GM23248 (cell line): ENCODE measurements at places on chromosomes 6 and 20. TPM values are rescaled to one million over a fixed set of nuclear protein-coding genes. Genes with fewer than 3 reads are reported as not detected.
A peak's percentile ranks its signal among the peaks of the same experiment; 100 is the strongest.

BPI gene
- not detected in 2 replicates for total RNA-seq

GRCh38 chr20:44401770-44402390 lies 46.4 kb downstream of the HNF4A start:
- peaks cover 8% of the 10 kb centered on the region for H3K27me3 ChIP-seq
- no peaks in the 10 kb centered on the region for H3K36me3 ChIP-seq
- peaks cover 8% of the 10 kb centered on the region; the same call in 1 of the 2 replicates for H3K4me1 ChIP-seq
- no peak overlapping the region for H3K4me3 ChIP-seq

DNA sequence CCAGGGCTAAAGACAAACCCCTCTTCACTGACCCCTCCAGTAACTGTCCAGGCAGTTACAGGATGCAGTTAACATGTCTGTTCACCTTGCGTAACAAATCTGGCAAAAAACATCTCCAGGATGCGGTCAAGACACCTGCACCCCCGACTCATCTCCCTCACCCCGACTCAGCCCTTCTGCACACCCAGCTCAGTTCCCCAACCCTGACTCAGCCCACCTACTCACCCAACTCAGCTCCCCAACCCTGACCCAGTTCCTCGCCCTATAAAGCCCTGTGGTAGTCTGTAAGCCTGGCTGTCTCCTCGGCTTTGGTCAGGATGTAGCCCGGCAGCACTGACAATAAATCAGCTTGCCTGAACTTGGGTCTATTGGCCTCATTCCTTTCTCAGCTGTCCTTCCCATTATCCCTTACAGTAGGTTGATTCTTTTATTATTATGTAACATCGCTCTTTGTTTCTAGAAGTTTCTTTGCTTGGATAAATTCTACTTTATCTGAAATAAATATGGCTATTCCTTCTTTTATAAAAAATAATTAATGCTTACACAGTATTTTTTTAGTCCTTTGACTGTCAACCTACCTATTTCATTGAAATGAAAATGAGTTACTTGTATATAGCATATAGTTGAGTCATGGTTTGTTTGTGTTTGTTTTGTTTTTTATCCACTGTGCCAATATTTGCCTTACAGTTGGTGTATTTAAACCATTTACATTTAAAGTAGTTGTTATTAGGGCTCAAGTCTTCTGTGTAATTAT lies 12.9 kb upstream of the ADTRP start:
- no peaks in the 10 kb centered on the region for H3K27me3 ChIP-seq
- no peaks in the 10 kb centered on the region for H3K36me3 ChIP-seq
- peaks cover 13% of the 10 kb centered on the region; the same call in 1 of the 2 replicates for H3K4me1 ChIP-seq
- H3K4me3 ChIP-seq: no peak overlapping the region

DNA sequence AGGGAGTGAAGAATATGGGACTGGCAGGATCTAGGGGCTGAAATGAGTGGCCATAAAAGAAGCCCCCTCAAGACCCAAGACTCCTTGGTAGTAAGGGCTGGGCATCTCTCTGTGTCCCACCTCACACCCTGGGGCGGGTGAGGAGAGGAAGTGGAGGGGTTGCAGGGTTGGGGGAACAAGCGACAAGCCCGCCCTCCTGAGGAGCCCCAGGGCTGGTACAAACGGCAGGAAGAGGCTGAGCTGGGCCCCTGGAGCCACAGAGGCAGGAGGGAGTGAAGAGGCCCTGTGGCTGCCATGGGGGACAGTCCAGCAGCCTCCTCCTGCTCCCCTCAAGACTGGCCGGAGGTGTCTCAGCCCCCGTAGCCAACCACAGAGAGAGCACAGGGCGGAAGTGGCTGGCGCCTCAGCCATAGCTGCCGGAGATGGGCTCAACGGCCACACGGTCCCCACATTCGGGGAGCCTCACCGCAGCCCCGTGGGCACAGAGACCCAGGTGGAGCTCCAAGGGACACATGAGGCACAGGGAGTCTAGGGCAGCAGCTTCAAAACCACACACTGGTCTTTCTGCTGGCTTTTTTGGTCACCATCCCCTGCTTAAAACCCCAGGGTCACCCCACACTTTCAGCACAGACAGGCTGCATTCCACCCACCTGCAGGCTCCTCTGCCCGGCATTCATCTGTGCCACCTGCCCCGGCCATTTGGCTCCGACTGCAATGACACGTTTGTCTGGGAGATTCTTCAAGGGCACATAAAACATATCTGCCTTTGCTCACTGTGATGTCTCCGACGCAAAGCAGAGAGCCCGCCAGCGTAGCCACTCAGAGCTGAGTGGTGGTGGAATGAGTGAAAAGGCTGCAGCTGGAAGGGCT lies 524 bp downstream of the C20orf203 start:
- H3K4me3 ChIP-seq: no peak overlapping the region
- H3K27me3 ChIP-seq: no peaks in the 10 kb centered on the region
- no peak overlapping the region for H3K27ac ChIP-seq

DNA sequence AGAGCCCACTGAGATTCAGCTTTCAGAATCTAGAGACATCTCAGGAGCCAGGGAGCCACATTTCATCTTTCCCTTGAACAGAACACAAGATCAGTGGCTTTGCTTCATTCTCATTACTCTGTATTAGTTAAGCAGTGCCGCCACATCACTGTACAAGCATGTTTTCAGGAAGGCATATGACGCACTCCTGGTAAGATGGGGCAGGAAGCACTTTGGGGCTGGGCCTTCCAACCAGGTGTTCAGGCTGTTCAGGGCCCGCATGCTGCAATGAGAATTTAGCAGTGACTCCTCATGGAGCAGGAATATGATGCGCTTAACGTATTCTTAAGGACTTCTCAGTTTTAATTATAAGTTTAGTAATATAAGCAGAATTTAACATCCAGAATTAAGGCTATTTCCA lies 29.7 kb upstream of the GNRH2 start:
- no peaks in the 10 kb centered on the region for H3K27me3 ChIP-seq
- no peak overlapping the region for H3K4me3 ChIP-seq
- H3K4me1 ChIP-seq: peaks cover 7% of the 10 kb centered on the region
- no peak for DNase-seq
- H3K27ac ChIP-seq: no peak overlapping the region

GRCh38 chr6:133555685-133556084 lies 314.5 kb downstream of the EYA4 start:
- H3K27me3 ChIP-seq: peaks cover 5% of the 10 kb centered on the region
- H3K27ac ChIP-seq: no peak overlapping the region
- H3K4me3 ChIP-seq: no peak overlapping the region
- H3K4me1 ChIP-seq: peaks cover 17% of the 10 kb centered on the region

AARS2 gene
- 14.4 and 14.7 TPM in 2 replicates for total RNA-seq

GRCh38 chr6:72589096-72589495 lies 32.8 kb upstream of the KCNQ5 start:
- H3K27ac ChIP-seq: no peak overlapping the region
- peaks cover 4% of the 10 kb centered on the region; the same call in 1 of the 2 replicates for H3K4me1 ChIP-seq
- no peaks in the 10 kb centered on the region for H3K36me3 ChIP-seq
- DNase-seq: no peak

DNA sequence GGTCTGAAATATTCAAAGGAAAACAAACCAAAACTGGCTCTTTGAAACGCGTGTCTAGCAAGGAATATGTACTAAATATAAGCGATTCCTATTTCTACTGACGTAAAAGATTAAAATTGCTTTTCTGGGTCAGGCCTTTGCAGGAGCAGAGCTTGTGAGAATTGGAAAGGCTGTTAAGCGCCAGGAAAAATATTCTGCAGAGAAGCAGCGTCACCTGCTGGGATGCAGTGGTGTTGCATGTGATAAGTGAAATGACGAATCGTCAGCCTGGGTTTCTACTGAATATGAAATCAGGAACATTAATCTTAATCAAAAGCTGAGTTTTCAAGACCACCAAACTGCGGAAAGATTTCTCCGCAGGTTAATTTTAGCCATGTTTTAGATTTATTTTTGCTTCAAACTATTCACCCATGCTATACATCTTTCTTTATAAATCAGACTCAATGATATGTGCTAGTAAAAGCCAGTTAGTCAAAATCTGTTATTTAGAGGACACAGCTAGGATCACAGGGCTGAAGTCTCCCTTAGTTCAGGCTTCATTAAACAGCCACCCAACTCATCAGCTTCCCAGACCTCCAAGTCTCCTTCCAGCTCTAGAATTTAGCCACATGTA lies 67.4 kb downstream of the ALDH8A1 start:
- H3K27ac ChIP-seq: no peak overlapping the region
- no peak overlapping the region for H3K4me3 ChIP-seq
- peak; percentile 73 for DNase-seq

TP53TG5 gene
- not detected in 2 replicates for total RNA-seq

SCAF8 gene
- total RNA-seq: 22.3 and 39.2 TPM in 2 replicates

GRCh38 chr20:35954907-35955251 lies 577 bp upstream of the SCAND1 start:
- peak overlapping the region; percentile 87 for H3K27ac ChIP-seq
- peak overlapping the region; percentile 83 for H3K4me3 ChIP-seq
- peaks cover 18% of the 10 kb centered on the region for H3K4me1 ChIP-seq
- DNase-seq: peak; percentile 77
- H3K36me3 ChIP-seq: no peaks in the 10 kb centered on the region

GRCh38 chr6:4212588-4212987 lies 77.2 kb upstream of the ECI2 start:
- DNase-seq: no peak
- H3K4me1 ChIP-seq: no peaks in the 10 kb centered on the region
- no peaks in the 10 kb centered on the region for H3K27me3 ChIP-seq
- H3K36me3 ChIP-seq: no peaks in the 10 kb centered on the region
- no peak overlapping the region for H3K27ac ChIP-seq

BHLHE23 gene
- total RNA-seq: not detected in 2 replicates

CCN5 gene
- 24.5 and 47.3 TPM in 2 replicates for total RNA-seq

BANF2 gene
- total RNA-seq: not detected in 2 replicates

DNA sequence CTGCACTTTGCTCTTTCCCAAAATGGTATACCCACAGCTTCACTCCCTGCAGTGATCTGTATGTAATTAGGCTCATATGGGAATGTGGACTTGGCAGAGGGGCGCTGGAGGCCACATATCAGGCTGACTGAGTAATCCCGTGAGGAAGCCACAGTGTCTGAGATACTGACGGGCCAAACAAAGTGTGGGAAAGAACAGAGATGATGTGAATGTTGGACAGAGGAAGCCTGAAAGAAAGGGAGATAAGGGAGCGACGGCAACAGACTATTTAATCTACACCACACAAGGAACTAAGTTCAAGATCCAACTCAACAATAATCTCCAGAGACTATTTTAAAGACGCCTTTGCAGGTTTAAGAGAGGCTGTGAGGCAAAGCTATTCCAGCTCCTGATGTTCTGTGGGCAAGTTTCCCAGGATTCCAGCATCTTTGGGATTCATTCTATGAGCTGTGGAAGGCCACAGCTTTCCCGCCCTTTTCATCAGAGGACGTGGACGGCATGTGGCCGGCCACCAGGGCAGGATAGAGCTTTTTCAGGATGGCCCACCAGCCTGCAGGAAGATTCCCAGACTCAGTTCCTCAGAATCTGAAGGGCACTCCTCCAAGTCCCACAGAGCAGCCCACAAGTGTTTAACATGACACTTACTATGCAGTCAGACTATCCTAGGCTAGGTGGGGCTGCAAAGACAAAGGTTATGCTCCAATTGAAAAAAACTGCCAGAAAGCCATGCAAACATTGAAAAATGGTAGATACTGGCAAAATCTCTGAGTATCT lies 237.5 kb downstream of the ATXN1 start:
- H3K27me3 ChIP-seq: no peaks in the 10 kb centered on the region
- H3K4me1 ChIP-seq: peaks cover 12% of the 10 kb centered on the region
- peak overlapping the region; percentile 85 for H3K27ac ChIP-seq
- 0 out of 2 replicates have a peak overlapping the region, but pooled peaks have one; percentile 1 for H3K4me3 ChIP-seq

- peaks cover 12% of the 10 kb centered on the region; the same call in 1 of the 2 replicates for H3K4me1 ChIP-seq
- no peaks in the 10 kb centered on the region for H3K36me3 ChIP-seq
- no peak overlapping the region for H3K4me3 ChIP-seq
- no peaks in the 10 kb centered on the region for H3K27me3 ChIP-seq
Observed at GRCh38 chr20:61185181-61185580, 66.9 kb upstream of the CDH4 start.

- no peaks in the 10 kb centered on the region for H3K4me1 ChIP-seq
- no peaks in the 10 kb centered on the region for H3K27me3 ChIP-seq
- peak overlapping the region; percentile 86 for H3K4me3 ChIP-seq
- H3K27ac ChIP-seq: no peak overlapping the region
- H3K36me3 ChIP-seq: no peaks in the 10 kb centered on the region
- peak; percentile 40 for DNase-seq
Observed at GRCh38 chr6:162726947-162727321, 632 bp downstream of the PRKN start.

- peaks cover 9% of the 10 kb centered on the region; the same call in 1 of the 2 replicates for H3K4me1 ChIP-seq
- H3K36me3 ChIP-seq: no peaks in the 10 kb centered on the region
- no peaks in the 10 kb centered on the region for H3K27me3 ChIP-seq
- no peak overlapping the region for H3K27ac ChIP-seq
- H3K4me3 ChIP-seq: no peak overlapping the region
Observed at GRCh38 chr6:73455865-73456629, 4.0 kb upstream of the CGAS start.

- no peak overlapping the region for H3K27ac ChIP-seq
- H3K4me1 ChIP-seq: no peaks in the 10 kb centered on the region
- no peak for DNase-seq
Observed at GRCh38 chr6:57019434-57019833, 27.1 kb upstream of the KIAA1586 start.

CD83 gene
- total RNA-seq: 1.5 and 5.1 TPM in 2 replicates

DNA sequence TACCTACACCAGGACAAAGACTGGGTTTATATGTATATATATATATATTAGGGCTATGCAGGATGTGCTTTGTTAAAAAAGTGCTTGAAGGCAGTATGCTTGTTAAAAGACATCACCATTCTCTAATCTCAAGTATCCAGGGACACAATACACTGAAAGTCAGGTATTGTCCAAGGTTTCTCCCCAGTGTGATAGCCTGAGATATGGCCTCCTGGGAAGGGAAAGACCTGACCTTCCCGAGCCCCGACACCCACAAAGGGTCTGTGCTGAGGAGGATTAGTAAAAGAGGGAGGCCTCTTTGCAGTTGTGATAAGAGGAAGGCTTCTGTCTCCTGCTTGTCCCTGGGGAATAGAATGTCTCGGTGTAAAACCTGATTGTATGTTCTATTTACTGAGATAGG lies 156.9 kb downstream of the GPX5 start:
- H3K27ac ChIP-seq: no peak overlapping the region
- DNase-seq: no peak
- no peak overlapping the region for H3K4me3 ChIP-seq
- no peaks in the 10 kb centered on the region for H3K4me1 ChIP-seq

DNA sequence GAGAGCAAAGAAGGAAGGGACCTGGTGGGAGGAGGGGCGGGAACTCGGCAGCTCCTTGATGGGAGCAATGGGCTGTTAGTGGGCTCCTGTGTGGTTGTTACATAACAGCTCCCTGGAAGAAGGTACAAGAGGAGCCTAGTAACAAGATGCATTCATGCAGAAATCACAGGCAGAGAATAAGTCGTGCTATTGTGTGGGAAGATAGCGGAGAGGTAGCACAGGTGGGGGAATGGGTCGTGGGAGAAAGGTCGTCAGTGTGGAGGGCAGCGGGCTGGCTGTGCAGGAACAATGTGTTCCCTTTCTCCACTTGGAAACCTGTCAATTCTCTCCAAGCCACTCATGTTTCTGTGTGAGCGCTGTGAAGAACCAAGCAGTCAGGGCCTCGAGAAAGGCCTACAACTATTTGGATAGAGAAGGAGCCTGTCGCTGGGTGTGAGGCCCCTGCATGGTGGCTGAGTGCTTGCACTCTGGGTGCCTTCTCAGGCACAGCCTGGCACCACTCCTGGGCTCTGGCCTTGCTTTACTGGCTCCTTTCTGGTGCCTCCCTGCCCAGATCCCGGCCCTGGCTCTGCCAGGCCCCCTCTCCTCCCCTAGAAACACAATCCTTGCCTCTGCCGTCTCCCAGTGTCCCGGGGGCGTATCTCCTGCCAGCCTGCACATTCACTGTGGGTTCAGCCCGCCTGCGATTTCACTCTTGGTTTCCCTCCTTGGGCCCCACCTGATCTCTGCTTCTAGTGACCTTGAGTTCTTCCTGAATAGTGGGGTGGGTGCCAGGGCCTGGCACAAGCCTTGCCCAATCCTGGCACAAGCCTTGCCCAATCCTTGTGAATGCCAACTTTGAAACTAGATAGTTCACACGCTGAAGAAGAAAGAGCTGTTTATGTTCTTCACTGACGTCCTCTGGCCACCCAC lies 7.4 kb upstream of the FGD2 start:
- H3K4me1 ChIP-seq: no peaks in the 10 kb centered on the region
- DNase-seq: no peak
- H3K27me3 ChIP-seq: no peaks in the 10 kb centered on the region
- H3K4me3 ChIP-seq: no peak overlapping the region
